ENCODE measurements at places on chromosomes 7 and 10.

DNA sequence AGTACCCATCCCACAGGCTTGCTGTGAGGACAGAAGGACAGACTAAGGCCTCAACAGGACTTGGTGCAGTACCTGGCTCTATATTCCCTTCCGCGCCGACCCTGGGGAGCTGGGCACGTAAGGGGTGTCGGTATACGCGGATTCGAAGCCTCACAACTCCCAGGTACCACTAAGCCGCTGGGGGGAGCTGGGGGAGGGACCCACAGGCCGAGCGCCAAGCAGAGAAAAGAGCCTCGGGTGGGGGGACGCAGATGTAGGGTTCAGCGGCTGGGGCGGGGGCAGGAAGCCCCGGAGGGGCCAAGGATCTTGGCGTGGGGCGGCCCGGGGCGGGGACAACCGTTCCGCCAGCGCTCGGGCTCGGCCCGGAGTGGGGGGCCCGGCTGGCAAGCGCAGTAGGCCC is 126.4 kb upstream of the ZNF746 start:
- DNase-seq, result peak; percentile 21

DNA sequence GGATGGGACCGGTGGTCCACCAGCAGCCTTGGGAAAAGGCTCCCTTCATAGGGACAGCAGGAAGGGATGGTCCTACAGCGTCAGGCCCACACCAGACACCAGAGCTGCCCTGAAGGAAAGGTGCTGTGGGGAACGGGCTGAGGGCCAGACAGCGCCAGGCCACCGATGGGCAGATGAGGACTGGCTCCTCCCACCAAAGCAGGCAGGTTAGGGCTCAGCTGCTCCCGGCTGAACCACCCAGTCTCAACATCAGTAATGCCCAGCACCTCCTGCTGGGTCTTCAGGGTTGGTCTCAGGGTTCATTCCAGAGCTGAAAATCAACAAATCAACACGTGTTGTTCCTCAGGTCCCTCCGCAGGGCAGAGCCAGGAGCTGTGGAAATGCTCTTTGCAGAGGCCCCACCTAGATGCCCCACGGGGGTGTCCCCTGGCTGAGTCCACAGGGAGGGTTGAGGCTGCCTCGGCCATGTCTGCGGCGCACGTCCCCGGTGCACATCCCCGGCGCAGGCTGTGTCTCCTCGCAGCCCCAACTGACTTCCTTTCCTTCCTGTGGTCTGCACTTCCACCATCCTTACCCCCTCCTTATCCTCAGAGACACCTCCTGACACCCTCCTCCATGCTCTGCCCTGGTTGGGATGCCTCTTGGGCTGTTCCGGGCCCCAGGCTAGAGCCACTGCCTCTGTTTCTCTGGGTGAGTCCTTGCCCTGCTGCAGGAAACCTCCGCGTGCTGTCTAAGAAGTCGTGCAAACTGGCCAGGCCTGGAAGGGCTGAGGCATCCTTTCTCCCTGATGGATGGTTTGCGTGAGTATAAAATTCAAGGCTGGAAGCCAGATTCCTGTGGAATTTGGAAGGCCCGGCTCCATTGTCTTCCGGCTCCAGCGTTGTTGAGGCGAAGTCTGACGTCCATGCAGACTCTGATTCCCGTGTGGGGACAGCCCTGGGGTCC is 32.8 kb upstream of the CFAP46 start:
- no peak for DNase-seq

DNA sequence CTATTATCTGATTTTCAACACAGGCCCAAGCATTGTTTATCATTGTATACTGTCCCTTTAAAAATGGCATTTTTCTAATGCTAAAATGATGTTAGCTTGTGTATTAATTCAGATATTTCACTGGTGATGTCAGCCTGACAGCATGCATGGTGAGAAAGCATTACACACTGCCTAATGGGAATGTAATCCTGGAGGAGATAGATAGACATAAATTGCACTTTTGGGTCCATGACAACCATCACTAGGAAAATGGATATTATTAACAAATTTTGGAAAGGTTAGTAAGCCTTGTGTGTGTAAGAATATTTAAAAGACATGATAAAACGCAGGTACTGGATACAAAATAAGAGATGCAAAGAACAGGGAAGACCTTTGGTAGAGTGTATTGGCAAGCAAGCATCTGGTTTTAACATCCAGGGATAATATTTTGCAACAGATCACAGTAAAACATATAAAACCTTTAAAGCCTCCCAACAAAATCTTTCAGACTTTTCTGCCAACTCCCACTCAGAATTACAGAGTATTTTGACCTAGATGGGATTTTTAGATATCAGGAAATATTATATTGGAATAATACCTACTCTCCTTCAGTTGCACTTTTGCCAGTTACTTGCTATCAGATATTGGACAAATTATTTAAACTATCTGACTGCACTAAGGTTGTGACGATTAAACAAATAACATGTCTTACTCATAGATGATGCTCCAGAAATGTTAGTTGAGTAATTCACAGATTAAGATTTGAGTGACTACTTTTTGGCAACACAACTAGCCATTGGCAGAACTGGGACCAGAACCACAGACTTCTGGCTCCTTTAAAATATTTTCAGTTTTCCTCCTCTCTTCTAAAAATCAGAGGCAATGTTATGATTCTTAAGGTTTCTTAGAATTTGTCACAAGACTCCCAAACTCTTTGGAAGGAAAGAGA is 291.6 kb upstream of the SEMA3C start:
- no peak for DNase-seq

DNA sequence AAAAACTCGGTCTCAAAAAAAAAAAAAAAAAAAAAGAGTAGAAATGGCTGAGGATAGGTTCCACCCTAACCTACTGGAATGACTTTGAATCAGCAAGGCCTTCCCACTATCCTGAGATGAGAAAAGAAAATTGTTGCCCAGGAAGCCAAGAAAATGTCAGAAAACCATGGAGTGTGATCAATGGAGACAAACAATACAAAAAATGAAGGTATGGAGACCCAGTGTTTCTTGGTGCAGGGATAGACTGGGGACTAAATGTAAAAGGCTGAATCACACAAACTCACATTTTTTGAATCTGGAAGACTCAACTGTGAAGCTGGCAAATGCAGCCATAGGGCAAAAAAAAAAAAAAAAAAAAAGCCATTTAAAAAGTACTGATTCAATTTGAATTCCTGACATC is 364.3 kb upstream of the ANKRD30A start:
- DNase-seq, result no peak

- no peak for DNase-seq
Observed at GRCh38 chr7:108270385-108271015, 140.3 kb upstream of the LAMB4 start.

DNA sequence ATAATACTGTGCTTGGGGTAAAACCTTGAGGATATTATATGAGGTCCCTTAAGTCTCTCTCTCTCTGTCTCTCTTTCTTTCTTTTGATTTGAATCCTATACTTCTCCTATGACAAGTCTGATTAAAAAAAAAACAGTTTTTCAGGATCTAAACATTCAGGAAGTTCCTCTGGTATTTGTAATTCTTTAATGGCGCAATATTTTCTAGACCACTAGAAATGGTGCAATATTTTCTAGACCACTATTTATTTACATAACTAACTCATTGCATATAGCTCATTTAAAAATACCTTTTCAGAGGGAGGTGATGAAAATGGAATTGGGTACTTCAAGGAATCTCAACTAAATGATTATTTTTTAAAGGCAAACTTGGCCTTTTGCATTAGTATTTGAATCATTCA is 1235.3 kb downstream of the GATA3 start:
- DNase-seq, result no peak

- no peak for DNase-seq
Observed at GRCh38 chr7:122412883-122413282, 108.3 kb upstream of the FEZF1 start.

- no peak for DNase-seq
Observed at GRCh38 chr7:150626696-150627095, 5.5 kb downstream of the GIMAP6 start.

GRCh38 chr10:86522510-86522855 is 891 bp upstream of the WAPL start:
- DNase-seq, result no peak

DNA sequence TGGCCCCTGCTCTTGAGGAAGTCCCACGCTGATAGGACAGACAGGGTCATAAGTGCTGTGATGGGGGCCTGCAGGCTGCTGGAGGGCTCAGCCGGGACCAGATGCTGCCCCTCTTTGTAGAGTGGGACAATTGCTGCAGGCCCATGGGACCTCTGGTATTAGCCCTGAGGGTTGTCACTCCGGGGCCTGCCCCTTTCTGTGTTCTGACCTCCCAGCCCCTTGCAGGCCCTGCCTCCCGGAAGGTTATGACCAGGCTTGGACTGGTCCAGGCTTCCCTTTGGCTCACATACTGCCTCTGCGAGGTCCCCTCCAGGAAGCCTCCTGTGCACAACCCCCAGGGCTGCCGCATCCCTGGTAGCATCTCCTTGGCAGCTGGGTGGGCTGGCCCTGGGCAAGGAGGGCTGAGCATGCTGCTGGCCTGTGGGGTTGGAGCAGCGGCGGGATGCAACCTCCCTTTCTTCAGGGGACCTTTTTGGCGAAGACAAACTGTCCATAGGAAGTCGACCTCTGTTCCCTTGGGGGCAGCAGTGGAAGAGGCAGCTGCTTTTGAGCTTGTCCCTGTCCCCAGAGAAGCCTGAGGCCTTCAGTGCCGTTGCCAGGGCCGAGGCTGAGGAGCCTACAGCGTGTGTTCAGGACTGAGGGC is 8.8 kb downstream of the LIMK1 start:
- no peak for DNase-seq

GRCh38 chr10:63829020-63829419 is 307.8 kb downstream of the REEP3 start:
- no peak for DNase-seq

- no peak for DNase-seq
Observed at GRCh38 chr10:100100651-100101184, 19.0 kb upstream of the CPN1 start.

- DNase-seq, result no peak
Observed at GRCh38 chr7:51428217-51428887, 111.7 kb upstream of the COBL start.

- no peak for DNase-seq
Observed at GRCh38 chr10:104456802-104457542, 103.3 kb downstream of the CFAP58 start.

- DNase-seq, result no peak
Observed at GRCh38 chr7:78326876-78327275, 528.3 kb downstream of the PHTF2 start.
